Activated CD4-positive, alpha-beta T cell treated with anti-CD3 and anti-CD28 coated beads, Interleukin-2, Interleukin-4, amounts not matched to agents 100 ng/mL and 50 ng/mL, durations not matched to agents 16 hours and 8 hours (primary cell): ENCODE measurements at places on chromosomes 5 and 9.

DNA sequence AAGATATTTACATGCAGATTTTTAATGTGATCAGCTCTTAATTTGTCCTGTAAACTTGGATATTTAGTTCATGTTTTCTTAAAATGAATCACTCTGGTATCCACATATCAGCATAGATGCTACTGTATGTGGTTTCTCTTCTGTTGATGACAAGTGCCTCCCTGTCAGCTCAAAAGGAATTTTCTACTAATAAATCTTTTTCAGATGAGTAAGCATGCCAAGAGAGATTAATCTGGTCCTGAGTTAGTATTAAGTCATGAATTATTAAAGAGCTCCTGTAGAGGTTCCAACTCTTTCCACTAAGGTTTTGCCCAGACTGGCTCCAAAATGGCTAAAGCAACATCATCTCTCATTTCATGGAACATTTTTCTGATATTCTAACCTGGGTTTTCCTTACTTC lies 129.2 kb downstream of the GOLPH3 start:
- DNase-seq: no peak

DNA sequence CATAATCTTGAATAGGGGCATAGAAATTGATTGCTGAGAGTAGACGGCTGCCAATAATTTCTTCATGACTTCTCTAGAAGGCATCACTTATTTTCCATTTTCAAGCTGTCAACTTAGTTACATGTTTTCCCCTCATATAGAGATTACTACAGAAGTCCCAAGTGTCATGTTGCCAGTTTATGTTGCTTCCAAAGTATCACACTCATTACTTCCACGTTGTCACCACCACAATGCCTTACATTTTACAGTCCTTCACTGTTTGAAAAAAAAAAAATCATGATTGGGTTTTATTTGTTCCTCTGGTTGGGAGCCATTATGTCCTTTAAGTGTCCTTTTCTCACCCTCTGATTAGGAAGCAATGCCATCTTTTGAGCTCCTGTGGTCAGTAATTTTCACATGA lies 2144.6 kb upstream of the ACO1 start:
- DNase-seq: no peak

DNA sequence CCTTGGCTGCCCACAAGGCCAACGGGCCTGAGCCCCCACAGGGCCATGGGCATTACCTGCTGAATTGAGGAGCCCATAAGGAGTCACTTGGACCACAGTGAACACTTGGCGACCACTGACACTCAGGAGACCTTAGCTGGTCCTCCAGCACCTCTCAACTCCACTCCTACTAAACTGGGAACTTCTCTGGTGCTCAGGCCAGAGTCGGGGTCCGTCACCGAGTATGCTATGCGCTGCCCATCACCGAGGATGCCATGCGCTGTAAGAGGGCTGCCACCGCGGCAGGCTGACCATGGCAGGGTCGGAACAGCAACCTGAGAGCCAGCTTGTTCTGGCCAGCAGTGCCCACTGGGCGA lies 600 bp upstream of the SQSTM1 start:
- DNase-seq: no peak

- DNase-seq: no peak
Observed at GRCh38 chr9:121333950-121334773, 35.9 kb downstream of the STOM start.

DNA sequence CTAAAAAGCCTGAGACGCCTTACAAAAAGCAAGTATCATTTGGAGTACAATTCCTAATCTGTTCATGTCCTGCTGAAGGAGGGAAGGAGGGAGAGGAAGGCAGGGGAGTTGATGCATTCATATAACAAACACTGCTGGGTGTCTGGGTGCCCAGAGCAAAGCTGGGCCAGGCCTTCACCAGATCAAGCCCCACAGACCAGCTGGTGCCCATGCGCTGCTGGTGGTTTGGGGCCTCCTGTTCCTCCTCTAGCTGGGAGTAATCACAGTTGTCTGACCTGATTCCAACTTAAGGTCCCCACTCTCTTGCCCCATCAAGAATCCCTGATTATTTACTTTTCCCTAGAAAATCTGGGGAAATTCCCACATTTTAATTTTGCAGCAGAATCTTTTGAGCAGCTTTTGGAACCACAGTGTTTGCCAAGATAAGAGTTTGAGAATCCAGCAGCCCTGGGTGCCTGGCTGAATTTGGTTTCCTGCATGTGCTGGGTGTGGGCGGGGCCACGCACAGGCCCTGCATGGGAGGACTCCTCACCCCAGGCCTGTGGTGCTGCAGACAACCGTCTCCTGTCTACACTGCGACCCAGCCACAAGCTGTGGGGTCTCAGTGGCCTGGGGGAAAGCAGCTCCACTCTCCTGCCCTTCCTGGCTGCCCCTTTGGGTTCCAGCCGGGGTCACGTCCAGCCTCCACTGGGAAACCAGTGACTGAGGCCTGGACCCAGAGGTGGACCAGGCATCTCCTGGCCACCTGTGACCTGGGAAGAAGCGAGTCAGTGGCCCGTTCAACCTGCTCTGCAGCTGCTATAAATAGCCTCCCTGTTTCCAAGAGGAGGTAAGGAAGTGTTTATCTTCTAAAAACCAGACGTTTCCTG lies 47.5 kb downstream of the NEURL1B start:
- no peak for DNase-seq

DNA sequence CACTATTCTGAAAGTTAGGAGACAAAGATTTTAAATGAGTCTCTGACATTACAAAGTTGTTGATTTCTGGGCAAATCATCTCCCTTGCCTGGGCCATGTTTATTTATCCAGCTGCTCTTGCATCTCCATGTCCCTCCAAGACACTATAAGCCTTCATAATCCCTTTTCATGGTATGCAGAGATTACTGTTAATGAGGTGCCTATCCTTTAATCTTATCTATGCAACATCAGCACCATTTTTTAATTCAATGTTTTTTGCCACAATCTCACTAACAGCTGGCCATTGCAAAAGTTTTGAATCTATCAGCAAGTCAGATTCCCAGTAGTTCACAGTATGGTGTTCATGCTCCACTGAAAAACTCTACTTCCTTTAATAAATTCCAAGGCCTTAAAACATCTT lies 108.5 kb upstream of the PTPRD start:
- no peak for DNase-seq

DNA sequence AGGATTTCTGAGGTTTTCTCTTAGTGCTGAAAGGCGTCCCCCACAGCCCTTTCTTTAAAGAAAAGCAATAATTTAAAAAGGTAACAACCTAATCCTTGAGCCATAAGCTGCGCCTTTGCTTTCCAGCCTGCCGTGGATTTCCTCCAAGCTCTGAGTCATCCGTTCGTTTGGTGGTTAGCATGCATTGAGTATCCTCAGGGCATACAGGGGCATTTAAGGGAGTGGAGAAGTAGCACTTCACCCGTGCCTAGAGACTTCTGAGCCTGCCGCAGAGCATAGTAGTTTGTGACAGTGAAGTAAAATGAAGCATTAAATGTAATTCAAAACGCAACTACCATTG lies 892 bp upstream of the TNC start:
- DNase-seq: no peak

- no peak for DNase-seq
Observed at GRCh38 chr9:128385496-128386460, 14.6 kb downstream of the URM1 start.

GRCh38 chr5:133287500-133287899 lies 235.7 kb downstream of the HSPA4 start:
- no peak for DNase-seq

GRCh38 chr5:176722757-176723156 lies 75.5 kb downstream of the TSPAN17 start:
- no peak for DNase-seq

- DNase-seq: peak; percentile 88
Observed at GRCh38 chr5:43484106-43484849, 613 bp upstream of the TMEM267 start.

DNA sequence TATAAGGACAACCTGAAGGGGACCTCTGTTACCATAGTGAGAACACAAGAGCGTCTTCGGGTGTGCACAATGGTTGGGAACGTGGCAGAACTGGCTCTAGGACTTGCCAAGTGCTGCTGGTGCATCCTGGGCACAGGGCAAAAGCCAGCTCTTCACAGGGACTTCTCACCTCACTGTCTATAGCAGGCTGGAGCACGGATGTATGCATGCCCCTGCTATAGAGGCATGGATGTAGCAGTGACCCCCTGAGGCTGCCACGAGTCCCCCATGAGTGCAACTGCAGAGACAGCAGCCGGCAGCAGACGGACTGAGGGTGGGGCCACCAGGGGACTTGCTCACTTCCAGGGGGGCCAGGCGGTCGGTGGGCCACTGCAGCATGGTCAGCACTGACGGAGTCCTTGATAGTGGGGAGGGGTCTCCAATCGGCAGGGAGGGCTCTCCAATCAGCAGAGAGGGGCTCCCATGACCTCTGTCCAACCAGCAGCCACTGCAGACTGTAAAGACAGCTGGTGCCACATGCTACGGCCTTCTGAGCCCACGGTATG lies 64.9 kb downstream of the SEMA4D start:
- DNase-seq: no peak
